Chondrocyte (in vitro differentiated cells): ENCODE measurements at places on chromosomes 2 and 18.
A peak's percentile ranks its signal among the peaks of the same experiment; 100 is the strongest.

- peak; percentile 13 for DNase-seq
- H3K36me3 ChIP-seq: peaks cover 2% of the 10 kb centered on the region
- no peak overlapping the region for H3K27ac ChIP-seq
- H3K27me3 ChIP-seq: peaks cover 30% of the 10 kb centered on the region
- H3K4me3 ChIP-seq: no peak overlapping the region
Measured at GRCh38 chr2:242060212-242060835, 190.8 kb downstream of the RTP5 start.

DNA sequence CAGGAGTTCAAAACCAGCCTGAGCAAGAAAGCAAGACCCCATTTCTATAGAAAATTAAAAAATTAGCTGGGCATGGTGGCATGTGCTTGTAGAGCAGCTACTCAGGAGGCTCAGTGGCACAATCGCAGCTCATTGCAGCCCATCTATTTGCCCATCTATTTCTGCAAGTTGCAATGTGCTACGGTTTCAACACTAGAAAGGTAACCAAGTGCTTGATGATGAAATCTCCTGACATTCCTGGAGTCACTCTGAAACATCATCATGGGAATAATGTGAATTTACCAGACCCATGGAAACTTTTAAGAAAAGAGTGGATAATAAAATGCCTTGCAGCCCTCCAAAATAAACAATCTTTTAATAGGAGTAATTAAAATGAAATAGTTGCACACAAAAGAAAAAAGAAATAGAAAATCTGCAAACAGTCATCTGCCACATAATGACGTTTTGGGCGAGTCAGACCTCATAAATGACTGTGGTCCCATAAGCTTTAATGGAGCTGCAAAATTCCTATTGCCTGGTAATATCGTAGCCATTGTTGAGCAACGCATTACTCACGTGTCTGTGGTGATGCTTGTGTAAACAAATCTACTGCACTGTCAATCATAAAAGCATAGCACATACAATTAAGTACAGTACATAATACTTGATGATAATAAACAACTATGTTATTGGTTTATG, 46.6 kb upstream of the AMMECR1L start:
- H3K27me3 ChIP-seq: no peaks in the 10 kb centered on the region
- no peak overlapping the region for H3K4me3 ChIP-seq
- no peaks in the 10 kb centered on the region for H3K4me1 ChIP-seq
- no peak for DNase-seq
- no peaks in the 10 kb centered on the region for H3K36me3 ChIP-seq
- no peak overlapping the region for H3K27ac ChIP-seq

- DNase-seq: no peak
- H3K4me1 ChIP-seq: no peaks in the 10 kb centered on the region
- no peaks in the 10 kb centered on the region for H3K36me3 ChIP-seq
- H3K4me3 ChIP-seq: no peak overlapping the region
Measured at GRCh38 chr2:199495147-199495546, 37.4 kb upstream of the SATB2 start.

DNA sequence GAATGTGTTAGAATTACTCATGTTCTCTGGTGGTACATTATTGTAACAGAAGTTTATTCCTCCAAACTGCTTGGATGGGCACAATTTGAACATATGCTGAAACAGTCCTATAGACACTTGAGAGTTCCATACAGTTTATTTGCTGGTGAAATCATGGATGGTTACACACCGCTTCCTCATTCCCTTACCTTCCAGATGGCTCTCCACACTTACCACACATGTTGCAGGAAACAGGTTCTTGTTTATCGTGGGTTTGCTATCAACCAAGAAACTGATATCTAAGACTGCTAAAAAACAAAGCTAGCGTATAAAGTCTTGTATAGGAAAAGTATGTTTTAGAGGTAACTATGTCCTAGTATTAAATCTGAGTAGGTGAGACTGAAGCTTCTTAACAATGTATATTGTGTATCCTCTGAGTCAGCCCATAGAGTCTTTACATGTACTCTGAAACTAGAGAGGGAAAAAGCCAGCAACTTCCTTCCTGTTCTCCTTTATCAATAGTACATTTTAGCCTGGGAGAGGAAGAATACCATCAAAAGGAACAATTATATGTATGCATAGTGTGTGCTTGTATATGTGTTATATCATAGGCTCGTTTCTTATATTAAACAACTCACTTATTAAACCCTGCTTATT, 313.1 kb downstream of the PLCL1 start:
- no peak overlapping the region for H3K27ac ChIP-seq
- H3K27me3 ChIP-seq: peaks cover 15% of the 10 kb centered on the region
- no peak overlapping the region for H3K4me3 ChIP-seq
- DNase-seq: no peak
- H3K36me3 ChIP-seq: no peaks in the 10 kb centered on the region

GRCh38 chr2:223477318-223477717, 124.8 kb downstream of the SCG2 start:
- no peak for DNase-seq
- no peak overlapping the region for H3K4me3 ChIP-seq
- peaks cover 21% of the 10 kb centered on the region for H3K4me1 ChIP-seq
- H3K36me3 ChIP-seq: no peaks in the 10 kb centered on the region
- H3K27ac ChIP-seq: no peak overlapping the region

GRCh38 chr2:241959751-241960269, 90.3 kb downstream of the RTP5 start:
- peaks cover 6% of the 10 kb centered on the region for H3K36me3 ChIP-seq
- H3K27ac ChIP-seq: no peak overlapping the region
- no peak overlapping the region for H3K4me3 ChIP-seq
- peaks cover 39% of the 10 kb centered on the region for H3K27me3 ChIP-seq
- DNase-seq: no peak

- peaks cover 4% of the 10 kb centered on the region for H3K36me3 ChIP-seq
- no peak overlapping the region for H3K27ac ChIP-seq
- no peak overlapping the region for H3K4me3 ChIP-seq
- no peaks in the 10 kb centered on the region for H3K4me1 ChIP-seq
- no peak for DNase-seq
- H3K27me3 ChIP-seq: peaks cover 8% of the 10 kb centered on the region
Measured at GRCh38 chr18:36695806-36696205, 133.0 kb downstream of the TPGS2 start.

DNA sequence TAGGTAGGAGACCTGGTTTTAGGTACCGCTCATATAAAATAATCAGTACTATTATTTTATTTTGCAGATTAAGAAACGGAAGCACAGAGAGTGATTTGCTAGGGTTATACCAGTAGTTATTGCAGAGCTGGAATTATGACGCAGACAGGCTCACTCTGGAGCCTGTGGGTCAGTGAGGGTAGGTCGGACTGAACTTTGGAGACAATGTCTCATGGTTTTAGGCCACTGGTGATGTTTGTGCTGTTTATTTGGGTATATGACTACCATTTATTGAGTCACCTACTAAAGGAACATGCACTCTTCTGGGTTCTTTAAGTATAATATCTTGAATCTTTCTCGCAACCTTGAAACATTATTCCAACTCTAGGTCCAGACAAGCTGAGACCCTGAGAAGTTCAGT, 33.5 kb upstream of the IL1R1 start:
- peaks cover 61% of the 10 kb centered on the region for H3K4me1 ChIP-seq
- no peaks in the 10 kb centered on the region for H3K27me3 ChIP-seq
- no peak for DNase-seq
- H3K27ac ChIP-seq: no peak overlapping the region

DNA sequence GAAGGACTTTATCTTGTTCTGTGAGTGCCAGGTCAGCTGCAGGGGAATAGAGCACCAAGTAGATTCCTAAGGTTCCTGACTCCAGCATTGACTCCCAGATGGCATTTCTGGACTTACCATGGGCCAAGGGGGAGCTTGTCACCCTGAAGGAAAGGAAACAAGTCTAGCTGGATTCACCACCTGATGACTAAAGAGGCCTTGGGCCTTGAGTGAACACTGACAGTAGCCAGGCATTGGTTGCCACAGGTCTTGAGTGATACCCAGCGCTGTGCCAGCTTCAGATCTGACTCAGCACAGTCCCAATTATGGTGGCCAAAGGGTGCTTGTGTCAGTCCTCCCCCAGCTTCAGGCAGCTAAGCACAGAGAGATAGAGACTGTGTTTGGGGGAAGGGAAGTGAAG, 40.1 kb upstream of the CAPN13 start:
- no peaks in the 10 kb centered on the region for H3K36me3 ChIP-seq
- peaks cover 5% of the 10 kb centered on the region for H3K27me3 ChIP-seq
- no peak overlapping the region for H3K4me3 ChIP-seq
- no peaks in the 10 kb centered on the region for H3K4me1 ChIP-seq

DNA sequence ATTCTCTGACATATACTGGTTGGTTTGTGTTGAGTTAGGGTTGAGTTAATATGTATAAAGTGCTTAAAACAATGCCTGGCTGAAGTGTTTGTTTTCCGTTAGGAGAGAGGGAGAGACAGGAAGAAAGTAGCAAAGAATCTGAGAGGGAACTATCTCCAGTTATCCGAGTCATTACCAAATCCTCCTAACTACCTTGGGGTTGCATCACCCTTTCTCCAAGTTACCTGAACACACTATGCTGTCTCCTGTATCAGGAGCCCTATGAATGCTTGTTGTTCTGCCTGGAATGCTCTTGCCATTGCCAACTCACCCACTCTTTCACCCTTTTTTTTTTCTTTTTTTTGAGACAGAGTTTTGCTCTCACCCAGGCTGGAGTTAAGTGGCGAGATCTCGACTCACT, 47.9 kb upstream of the ITGAV start:
- DNase-seq: no peak
- peak overlapping the region; percentile 18 for H3K27ac ChIP-seq
- no peak overlapping the region for H3K4me3 ChIP-seq
- H3K4me1 ChIP-seq: peaks cover 27% of the 10 kb centered on the region
- H3K36me3 ChIP-seq: no peaks in the 10 kb centered on the region
